ENCODE measurements at places on chromosomes 3 and 15.

- DNase-seq = no peak
Measured at GRCh38 chr3:72661115-72661457, 187.2 kb downstream of the SHQ1 start.

DNA sequence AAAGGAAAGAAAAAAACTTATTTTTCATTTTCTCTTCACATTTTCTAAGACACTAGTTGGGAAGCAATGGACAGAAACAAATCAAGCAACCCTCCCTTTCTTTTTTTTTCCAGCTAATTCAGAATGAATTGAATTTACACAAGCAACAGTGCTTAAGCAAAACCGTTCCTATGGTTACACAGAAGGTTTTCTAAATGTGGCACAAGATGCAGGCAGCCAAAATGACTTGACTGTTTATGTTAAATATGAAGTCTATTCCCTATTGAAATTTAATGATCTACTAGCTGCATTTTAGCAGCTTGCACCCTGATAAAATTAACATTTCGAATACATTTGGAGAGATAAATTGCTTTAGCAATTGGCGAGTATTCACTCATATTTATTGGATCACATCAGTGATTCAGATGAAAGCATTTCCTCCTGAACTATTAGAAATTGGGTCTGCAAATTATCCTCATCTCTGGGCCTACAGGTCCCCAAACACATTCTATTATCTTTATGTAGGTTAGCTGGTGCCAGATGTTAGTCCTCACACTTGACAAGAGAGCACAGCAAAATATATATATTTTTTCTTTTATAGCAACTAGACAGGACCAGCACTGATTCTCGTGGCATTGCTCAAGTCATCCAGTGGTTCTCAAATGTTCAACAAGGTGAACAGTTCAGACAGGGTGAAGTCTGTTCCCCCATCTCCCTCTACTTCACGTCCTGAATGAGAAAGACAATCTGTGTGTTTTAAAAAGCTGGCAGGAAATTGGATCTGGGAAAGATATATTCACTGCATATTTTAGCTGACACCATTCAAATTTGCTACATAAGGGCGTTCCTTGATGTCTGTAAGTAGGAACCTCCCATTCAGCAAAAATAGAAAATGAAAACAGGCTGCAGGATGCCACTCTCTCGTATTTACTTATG is 463.6 kb upstream of the KCNMB2 start:
- no peak for DNase-seq

DNA sequence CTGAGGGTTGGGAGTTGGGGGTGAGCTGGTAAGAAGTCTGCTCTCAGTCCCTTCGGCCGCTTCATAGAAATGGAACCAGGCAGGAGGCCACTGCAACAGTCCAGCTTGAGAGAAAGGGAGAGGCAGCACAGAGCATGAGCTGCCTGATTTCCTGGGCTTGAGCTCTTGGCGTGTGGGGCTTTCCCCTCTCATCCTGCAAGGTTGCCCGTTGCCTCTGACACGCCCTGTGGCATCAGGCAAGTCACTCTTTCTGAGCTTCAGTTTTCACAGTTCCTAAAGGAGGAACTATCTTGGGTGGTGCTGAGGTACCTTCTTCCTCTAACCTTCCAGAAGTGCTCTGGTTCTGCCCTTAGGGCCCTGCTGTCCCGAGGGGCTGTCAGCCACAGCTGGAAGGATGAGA is 4.9 kb downstream of the MESP2 start:
- no peak for DNase-seq

DNA sequence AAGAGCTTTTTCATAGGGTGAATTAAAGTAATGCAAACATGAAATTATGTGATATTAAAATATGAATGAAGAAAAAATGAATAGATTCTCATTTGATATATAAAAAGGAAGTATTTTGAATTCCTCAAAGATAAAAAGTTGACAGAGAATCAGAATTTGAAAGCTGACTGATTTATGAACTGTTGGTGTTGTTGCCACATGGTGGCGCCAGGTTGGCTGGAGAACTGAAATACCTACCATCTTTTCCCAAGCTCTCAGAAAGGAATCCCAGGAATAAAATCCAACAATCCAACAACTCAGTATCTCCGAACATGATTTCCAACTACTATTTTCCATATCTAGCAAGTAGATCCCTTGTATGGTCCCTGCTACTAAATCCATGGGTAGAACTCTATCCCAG is 3.1 kb downstream of the MYRIP start:
- no peak for DNase-seq

GRCh38 chr3:72565593-72565992 is 282.7 kb downstream of the SHQ1 start:
- no peak for DNase-seq

DNA sequence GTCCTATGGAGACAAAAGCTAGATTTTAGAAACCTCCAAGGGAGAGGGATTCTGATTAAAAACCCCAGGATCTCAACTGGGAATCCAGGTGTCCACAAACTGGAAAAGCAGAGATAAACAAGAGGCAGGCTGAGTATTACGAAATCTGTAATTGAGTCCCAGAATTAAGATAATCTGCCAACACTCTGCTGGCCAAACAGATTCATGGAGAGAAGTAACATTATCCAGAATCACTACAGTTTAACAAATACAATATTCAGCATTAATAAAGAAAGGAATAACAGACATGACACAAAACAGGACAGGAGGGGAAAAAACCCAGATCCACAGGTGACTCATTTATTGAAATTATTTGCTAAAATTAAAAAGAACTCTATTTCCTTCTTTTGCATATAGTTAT is 227.2 kb upstream of the NANOGP8 start:
- no peak for DNase-seq

Data from activated T-helper 9 cell treated with anti-CD3 and anti-CD28 coated beads, Interleukin-2, amount 50 U/mL, for 16 hours (primary cell).